ENCODE measurements at places on chromosomes 5 and 9.

DNA sequence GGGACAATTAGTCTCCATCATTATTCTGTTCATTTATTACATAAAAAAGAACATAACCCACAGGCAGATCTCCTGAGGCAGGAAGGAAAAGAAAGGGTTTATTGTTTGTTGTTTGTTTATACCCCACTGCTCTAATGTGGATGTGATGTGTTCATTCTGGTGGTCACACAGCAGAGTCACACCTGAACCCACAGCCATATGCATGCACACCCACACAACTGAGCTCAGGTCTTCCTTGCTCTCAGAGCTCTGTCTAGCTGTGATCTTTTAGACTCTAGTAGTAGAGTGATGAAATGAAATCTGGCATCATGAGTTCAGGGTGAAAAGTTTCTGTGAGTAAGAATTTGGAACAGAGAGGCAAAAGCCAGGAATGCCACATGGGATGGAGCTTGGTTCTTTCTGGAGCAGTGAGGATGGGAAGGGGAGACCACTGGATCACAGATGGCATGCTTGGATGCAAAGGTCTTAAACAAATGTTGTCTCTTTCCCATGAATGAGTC lies 227.0 kb downstream of the PAPPA start:
- no peak for DNase-seq

- DNase-seq: peak; percentile 40
Measured at GRCh38 chr9:122095010-122095767, 2.1 kb upstream of the TTLL11 start.

DNA sequence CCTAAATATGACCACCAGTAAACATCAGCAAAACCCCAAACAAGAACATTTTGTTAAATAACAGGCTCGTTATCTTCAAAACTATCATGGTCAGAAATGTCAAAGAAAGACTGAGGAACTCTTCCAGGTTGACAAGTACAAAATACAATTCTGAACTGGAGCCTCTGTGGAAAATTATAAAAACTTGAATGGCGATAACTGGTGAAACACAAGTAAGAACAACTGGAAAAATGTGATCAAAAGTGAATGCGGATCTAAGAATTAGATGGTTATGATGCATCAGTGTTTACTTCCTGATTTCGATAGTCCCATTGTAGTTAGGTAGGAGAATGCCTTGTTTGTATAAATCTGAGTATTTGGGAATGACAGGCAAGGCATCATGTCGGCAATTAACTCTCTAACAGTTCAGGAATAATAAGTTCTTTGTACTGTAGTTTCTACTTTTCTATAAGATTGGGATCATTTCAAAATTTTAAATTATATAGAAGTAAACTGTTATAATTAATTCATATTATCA lies 740.2 kb upstream of the DMAC1 start:
- DNase-seq: no peak

DNA sequence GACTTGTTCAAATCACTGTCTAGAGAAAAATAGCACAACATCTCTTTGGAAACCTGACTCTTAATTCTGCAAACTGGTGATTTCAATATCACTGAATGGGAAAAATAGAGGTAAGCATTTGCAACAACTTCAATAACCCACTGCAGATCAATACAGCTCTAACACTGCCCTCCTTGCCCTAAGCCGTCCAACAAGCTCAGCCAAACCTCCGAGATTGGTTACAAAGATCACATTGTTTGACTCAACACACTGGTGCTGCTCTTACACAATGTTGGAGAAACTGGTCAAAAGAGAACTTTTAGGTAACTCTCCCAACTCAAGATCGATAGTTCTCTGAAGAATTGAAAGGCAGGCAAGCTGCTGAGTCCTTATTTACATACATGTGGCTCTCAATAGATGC lies 150.4 kb downstream of the SPOCK1 start:
- DNase-seq: no peak

DNA sequence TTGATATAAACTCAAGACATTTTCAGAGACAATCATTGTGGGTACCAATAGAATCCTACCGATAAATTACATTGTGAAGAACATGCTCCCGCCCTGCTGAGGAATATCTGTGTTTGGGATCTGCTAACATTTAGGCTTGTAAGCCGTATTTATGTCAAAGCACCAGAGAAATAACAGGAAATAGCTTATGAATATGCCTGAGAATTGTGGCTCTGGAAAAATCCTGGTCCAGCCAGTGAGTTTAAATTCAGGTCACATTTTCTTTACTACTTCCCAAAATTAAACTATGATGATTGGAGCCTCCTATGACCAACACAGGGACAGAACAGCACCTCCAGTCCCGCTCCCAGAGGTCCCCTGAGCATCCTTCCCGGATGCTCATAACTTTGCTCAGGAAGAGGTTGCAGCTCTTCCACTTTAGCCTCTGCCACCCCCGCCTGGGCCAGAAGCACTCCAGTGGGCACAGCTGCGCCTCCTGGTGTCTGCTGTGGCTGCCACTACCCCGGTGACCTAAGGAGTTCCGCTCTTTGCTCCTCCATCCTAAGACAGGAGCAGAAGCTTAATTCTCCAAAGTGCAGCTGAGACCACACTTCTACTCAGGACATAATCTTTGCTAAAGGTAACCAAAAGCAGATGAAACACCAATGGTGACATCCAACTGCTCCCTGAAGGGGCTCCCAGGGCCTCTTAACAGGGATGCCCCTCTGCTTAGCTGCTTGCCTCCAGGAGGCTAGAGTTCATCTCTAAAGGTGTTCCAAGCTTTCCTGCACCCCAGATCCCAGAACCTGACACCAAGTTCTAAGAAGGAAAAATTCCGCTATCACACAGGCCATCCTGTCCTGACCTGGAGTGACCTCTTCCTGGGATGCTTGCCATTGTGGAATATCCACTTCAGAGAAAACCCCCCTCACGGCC lies 58.8 kb downstream of the SLC1A1 start:
- DNase-seq: peak; percentile 8

GRCh38 chr5:96050273-96050880 lies 88.7 kb upstream of the ELL2 start:
- DNase-seq: no peak
